ENCODE measurements at places on chromosomes 4 and X.

- no peak for DNase-seq
Measured at GRCh38 chrX:53318766-53319353, 37.5 kb upstream of the IQSEC2 start.

- no peak for DNase-seq
Measured at GRCh38 chrX:70478526-70479245, 34.1 kb downstream of the DLG3 start.

- no peak for DNase-seq
Measured at GRCh38 chr4:84927428-84927827, 39.1 kb downstream of the WDFY3 start.

DNA sequence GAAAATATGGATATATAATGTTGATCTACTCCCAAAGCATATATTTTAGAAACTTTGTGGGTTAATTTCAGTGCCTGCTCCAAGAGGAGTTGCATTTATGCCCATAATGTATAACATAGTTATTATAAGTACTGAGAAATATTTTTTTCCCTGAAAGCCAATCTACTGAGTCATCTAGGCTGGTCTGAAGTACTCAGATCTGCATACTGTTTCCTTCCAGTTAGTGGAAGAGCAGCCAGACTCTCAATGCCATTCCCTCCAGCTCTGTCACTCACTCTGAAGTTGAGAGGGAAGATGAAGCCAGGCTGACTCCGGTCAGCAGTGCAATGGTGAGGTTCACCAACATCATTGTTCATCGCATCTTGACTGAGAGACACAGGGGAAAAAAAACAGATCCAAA, 505.1 kb downstream of the PPARGC1A start:
- no peak for DNase-seq

GRCh38 chr4:102352781-102353180, 7.5 kb upstream of the SLC39A8 start:
- DNase-seq = no peak

DNA sequence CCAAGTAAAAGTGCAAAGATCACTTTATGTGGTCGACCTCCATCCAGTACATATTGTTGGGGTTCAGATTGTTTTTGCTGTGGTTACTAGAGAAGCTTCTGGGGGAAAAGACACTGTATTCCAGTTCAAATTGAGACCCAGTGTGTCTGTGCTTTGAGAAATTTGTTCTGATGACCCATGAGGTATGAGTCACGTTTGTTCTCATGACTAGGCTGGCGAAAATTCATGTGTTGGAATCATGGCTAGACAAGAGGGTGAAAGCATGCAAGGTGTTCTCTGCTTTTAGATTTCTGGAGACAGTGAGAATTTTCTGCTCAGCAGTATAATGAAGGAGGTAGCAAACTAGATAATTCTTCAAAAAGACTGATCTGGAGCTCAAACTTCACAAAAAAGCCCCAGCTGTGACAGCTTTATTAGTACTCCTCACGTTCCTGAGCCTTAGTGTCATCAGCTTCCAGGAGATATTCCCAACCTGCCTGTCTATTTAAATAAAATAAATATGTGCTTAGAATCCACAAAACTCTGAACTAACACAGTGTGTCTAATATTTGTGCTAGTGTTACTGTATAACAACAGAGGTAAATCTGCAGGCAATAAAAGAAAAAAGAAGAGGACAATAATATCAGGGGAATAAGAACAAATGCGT, 24.4 kb upstream of the FAM47B start:
- DNase-seq = no peak

- DNase-seq = no peak
Measured at GRCh38 chr4:16694884-16695276, 203.6 kb downstream of the LDB2 start.

GRCh38 chrX:16436348-16437188, 213.4 kb upstream of the S100G start:
- peak; percentile 56 for DNase-seq

DNA sequence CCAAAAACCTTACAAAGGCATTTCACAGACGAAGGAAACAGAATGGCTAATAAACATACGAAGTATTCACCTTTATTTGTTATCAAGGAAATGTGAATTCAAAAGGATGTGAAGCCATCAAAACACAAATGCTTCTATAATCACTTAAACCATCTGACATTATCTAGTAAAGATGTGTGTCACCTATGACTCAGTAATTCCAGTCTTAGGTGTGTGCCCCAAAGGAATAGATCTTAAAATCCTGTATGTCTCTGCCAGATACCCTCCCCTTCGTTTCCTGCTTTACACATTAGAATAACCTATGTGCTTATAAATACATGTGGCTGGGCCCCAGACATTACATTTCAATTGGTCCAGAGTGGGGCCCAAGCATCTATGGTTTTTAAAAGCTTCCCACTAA, 41.8 kb upstream of the CEP135 start:
- DNase-seq = no peak

DNA sequence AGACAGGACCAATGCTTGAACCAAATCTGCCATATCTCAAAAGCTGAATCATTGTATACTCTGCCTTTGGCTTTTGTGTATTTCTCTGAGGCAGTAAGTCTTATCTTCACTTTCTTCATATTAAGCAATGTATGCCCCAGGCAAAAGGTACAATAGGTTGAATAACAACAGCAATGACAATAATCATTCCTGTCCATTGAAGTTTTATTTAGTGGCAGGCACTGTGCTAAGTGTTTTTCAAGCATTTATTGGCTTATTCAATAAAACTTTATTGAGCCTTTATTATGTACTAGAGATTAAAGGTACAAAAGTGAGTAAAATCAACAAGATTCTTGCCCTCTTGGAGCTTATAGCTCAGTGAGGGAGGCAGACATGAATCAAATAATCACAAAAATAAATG, 8.2 kb upstream of the CASK start:
- DNase-seq = no peak

GRCh38 chr4:109821185-109821584, 5.6 kb downstream of the GAR1 start:
- no peak for DNase-seq

- no peak for DNase-seq
Measured at GRCh38 chrX:136623396-136623795, 24.6 kb upstream of the CD40LG start.

DNA sequence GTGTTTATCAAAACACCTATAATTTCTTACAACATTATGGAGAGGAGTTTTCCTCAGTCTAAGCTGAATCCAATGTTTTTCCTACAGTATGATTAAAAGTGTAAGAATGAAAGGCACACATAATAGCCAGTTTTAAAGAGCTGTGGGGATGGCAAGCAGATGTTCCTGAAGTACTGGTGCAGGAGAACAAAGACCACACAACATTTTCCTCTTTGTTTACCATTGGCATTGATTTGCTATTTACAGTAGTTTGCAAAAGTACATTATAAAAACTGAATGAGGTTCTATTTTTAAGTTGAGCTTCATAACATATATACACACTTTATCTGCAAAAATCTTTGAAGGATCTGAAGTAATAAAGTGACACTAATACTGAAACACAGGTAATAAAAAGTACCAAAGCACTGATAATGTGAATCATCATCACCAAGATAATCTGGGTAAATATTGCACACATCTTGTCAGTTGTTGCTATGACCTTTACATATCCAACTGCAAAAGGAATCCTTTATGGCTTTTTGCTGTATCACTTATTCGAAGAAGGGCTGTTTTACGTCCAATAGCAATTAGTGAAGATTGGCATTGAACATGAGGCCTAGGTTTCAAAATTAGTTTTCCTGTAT, 22.5 kb downstream of the TCEAL1 start:
- DNase-seq = no peak

DNA sequence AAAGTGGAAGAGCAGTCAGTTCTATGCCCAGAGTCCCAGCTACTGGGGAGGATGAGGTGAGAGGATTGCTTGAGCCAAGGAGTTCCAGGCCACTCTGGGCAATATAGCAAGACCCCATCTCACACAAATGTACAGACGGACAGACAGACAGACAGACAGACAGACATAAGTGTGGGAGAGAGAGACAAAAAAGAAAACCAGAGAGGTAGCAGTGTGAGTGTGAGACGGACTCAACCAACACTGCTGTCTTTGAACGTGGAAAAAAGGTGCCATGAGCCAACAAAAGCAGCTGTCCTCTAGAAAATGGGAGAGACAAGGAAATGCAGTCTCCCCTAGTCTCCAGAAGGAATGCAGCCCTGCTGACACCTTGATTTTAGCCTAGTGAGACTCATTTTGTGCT, 18.2 kb upstream of the RPL34 start:
- no peak for DNase-seq

DNA sequence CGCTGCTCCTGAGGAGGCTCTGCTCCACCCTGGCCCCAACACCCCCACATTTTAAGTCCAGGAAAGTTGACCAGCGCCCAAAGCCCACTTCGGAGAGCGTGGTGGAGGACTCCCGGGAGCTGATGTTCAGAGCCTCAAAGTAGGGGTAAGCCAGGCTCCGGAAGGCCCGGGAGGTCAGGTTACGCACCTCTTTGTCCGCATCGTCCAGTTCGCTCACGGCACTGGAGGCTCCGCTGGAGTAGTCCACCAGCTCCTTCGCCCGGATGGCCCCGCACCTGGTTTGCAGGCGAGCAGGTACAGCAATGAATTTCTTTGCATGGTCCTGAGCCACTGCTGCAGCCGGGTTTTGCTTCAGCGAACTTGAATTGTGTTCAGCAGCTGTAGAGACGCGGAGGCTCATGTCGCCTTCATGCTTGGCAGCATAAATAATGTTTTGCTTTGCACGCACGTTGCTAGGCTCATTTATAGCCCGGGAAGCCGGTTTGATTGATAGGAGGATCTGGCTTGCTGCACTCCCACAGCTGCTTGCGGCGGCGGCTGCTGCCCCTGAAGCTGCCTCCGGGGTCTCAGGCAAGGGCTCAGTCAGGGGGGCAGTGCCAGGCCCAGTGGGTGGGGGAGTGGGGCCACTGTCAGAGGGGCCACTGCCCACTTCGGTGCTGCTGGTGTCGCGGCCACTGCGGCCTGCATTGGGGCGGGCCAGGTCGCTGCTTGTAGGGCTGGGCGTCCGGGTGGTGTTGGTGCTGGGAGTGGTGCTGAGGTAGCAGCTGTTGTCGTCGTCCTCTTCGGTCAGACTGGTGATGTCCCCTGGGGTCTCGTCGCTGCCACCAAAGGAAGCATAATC, 4.8 kb downstream of the C4orf54 start:
- DNase-seq = no peak

- DNase-seq = no peak
Measured at GRCh38 chr4:123812066-123812390, 415.4 kb downstream of the SPRY1 start.

DNA sequence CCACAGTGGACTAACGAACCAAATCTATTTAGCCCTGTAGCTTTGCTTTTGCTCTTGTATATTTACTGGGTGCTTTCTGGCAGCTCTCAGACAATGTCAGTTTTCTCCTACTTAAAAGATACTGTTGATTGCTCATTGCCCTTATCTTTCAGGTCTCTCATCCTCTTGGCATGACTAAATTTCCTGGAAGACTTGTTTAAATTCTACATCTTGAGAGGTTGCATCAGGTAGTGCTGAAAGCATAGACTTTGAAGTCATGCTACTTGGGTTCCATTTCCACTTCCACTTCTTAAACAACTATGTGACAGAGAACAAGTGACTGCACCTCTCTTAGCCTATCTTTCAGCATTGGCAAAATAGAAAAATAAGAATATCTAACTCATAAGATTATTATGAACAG, 8.4 kb downstream of the TDO2 start:
- DNase-seq = no peak

- DNase-seq = no peak
Measured at GRCh38 chr4:168167714-168168284, 75.5 kb downstream of the ANXA10 start.

DNA sequence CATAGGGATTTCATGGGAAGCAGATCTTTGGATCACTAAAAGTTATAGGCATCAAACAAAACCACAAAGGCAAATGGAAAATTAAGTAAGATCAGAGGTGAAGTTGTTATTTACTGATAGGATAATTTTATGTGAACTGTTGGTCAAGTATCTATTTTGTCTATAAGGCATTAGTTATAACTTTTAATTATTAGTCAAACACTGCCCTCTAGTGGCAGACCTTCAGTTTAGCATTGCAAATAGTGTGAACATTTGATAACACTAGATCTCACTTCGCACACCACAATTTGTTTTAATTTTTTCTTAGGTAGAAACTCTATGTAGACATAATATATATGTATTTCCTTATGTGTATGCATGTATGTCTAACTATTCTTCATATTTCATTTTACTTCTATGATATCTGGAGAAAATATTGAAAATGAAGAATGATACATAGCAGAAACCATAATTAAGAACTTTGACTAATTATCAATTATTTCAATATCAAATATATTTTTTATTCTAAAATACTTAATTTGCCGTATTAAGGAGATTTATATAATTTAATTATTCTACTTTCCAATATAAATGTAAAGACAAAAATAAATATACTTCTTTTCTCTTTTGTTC, 214.5 kb upstream of the TACR3 start:
- DNase-seq = peak; percentile 40

All from CD4-positive, alpha-beta T cell treated with Interleukin-17A for 1 hour (primary cell).